Activated CD8-positive, alpha-beta memory T cell treated with anti-CD3 and anti-CD28 coated beads, Interleukin-2, amount 10 ng/mL, durations not matched to agents 7 days and 5 days (primary cell): ENCODE measurements at places on chromosomes 6 and 20. TPM values are rescaled to one million over a fixed set of nuclear protein-coding genes. Genes with fewer than 3 reads are reported as not detected.
A peak's percentile ranks its signal among the peaks of the same experiment; 100 is the strongest.

The BCLAF1 gene
- 127 TPM for total RNA-seq

DNA sequence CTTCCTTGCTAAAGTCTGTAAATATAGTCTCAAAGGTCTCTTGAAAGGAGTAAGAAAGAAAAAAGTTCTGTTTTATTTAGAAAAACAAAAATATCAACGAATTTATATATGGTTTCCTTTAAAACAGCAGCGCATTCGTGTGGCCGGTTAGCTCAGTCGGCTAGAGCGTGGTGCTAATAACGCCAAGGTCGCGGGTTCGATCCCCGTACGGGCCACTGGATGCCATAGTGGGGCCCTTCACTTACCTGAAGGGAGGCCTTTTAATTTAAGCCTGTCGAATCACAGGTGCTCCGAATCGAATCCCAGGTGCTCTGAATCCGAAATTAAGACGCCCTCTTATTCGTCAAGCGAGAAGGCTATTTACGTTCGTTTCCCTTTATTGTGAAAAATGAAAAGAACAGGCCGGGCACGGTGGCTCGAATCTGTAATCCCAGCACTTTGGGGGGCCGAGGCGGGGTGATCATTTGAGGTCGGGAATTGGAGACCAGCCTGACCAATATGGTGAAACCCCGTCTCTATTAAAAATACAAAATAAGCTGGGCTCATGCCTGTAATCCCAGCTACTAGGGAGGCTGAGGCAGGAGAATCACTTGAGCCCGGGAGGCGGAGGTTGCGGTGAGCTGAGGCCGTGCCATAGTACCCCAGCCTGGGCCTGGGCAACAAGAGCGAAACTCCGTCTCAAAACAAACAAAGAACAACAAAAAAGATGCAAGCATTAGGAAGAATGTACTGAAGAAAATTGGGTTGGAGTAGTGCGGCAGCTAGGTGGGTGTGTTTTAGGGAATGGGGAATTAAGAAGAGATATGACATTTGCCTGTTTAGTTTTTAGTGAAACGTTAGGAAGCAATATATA lies 195.8 kb upstream of the ZNF184 start:
- peak; percentile 74 for DNase-seq
- peaks cover 52% of the 10 kb centered on the region for H3K4me1 ChIP-seq
- H3K27ac ChIP-seq = peak overlapping the region; percentile 39
- H3K4me3 ChIP-seq = peak overlapping the region; percentile 51
- H3K27me3 ChIP-seq = peaks cover 76% of the 10 kb centered on the region

GRCh38 chr6:10884245-10884972 lies 2.4 kb upstream of the SYCP2L start:
- H3K27ac ChIP-seq = no peak overlapping the region
- H3K4me1 ChIP-seq = peaks cover 12% of the 10 kb centered on the region

GRCh38 chr6:25219216-25219916 lies 59.8 kb upstream of the CARMIL1 start:
- H3K4me1 ChIP-seq = peaks cover 12% of the 10 kb centered on the region
- no peaks in the 10 kb centered on the region for H3K27me3 ChIP-seq
- H3K36me3 ChIP-seq = no peaks in the 10 kb centered on the region
- no peak for DNase-seq
- H3K4me3 ChIP-seq = no peak overlapping the region
- no peak overlapping the region for H3K27ac ChIP-seq

The GSTA1 gene
- not detected for total RNA-seq

DNA sequence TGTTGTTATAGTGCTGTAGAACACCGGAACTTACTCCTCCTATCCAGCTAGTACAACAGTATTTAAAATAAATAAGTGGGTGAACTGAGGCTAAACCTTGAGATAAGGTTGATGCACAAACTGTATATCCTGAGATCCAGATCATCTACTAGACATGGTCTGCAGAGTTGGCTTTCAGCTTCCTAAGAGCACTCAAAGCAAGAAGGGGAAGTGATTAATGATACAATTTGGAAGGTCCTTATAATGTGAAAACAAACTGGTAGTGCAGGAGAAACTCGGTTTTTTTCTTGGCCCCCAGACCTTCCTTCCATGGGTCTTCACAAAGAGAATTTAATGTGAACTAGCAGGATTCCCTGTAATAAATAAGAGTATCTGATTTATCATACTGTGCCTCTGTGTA lies 27.4 kb upstream of the RREB1 start:
- DNase-seq = no peak

The SLC17A4 gene
- total RNA-seq = not detected
